ENCODE measurements at places on chromosomes 7 and 10.

GRCh38 chr10:34530778-34531177 is 284.3 kb downstream of the PARD3 start:
- DNase-seq, result no peak

GRCh38 chr10:113300617-113301016 is 252.2 kb upstream of the HABP2 start:
- DNase-seq, result no peak

DNA sequence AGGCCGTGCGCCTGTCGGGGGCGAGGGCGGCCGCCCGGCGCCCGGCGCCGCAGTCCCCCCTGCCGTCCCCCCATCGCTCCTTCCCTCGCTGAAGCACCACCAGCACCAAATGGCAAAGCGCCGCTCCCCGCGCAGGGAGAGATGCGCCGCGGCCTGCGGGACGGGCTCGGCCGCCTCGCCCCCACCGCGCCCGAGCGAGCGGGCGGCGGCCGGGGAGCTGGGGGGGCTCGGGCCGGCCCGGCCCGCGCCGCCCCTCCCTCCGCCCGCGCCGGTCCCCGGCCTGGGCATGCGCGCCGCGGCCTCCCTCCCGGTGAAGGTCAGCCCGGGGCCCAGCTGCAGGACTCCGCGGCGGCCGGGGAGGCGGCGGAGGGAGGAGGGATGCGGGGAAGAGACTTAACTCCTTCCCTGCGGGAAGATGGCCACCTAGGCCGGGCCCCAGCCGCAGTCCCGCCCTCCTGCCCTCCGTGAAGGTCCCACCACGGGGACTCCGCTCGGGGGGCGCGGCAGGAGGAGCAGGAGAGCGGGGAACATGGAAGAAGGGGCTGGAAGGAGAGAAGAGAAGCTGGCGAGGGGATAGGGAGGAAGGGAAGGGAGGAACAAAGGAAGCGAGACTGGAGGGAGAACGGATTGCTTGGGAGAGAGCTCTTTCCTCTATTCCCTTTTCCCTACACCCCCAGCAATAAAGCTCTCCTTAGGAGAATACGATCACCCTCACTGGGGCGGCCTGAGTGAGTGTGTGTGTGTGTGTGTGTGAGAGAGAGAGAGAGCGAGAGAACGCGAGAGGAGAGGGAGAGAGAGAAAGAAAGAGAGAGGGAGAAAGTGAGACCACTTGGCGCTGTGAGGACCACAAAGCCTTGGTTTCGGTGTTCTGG is 3.4 kb upstream of the SMARCD3 start:
- no peak for DNase-seq

DNA sequence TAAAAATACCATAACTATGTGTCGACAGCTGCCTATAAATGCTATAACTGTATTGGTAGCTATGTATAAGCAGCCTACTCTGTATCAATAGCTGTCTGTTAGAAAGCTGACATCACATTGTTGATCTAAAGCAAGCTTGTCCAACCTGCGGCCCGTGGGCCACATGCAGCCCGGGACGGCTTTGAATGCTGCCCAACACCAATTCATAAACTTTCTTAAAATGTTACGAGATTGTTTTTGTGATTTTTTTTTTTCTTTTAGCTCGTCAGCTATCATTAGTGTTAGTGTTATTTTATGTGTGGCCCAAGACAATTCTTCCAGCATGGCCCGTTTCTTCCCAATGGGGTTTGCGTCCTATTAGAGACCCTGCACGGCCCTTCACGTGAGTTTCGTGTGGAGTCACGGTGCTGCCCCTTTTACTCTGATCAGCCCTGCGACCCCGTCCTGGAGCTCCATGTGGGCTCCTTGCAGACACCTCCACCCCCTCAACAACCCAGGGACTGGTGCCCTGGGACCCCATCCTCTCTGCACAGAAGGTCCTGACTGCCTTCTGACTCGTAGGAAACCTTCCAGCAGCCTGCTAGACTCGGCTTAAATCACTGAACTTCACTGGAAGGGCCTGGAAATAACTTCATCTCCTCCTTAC is 4.5 kb upstream of the PRKAR1B start:
- no peak for DNase-seq

- no peak for DNase-seq
These were observed 111.4 kb downstream of the ST7 start for GRCh38 chr7:117064688-117065087.

GRCh38 chr10:49594594-49594993 is 15.5 kb upstream of the SLC18A3 start:
- no peak for DNase-seq

DNA sequence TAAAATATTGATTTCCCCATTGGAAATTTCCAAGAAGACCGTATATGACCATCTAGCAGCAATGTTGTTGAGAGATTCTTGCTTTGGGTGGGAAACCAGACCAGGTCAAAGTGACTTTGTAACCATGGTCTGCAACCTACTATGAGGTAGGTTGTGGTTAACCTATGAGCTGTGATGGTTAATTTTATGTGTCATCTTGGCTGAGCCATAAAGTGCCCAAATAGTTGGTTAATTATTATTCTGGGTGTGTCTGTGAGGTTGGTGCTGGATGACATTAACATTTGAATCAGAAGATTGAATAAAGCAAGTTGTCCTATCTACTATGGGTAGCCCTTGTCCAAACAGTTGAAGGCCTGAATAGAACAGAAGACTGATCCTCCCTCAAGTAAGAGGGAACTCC is 18.3 kb upstream of the RALA start:
- no peak for DNase-seq

DNA sequence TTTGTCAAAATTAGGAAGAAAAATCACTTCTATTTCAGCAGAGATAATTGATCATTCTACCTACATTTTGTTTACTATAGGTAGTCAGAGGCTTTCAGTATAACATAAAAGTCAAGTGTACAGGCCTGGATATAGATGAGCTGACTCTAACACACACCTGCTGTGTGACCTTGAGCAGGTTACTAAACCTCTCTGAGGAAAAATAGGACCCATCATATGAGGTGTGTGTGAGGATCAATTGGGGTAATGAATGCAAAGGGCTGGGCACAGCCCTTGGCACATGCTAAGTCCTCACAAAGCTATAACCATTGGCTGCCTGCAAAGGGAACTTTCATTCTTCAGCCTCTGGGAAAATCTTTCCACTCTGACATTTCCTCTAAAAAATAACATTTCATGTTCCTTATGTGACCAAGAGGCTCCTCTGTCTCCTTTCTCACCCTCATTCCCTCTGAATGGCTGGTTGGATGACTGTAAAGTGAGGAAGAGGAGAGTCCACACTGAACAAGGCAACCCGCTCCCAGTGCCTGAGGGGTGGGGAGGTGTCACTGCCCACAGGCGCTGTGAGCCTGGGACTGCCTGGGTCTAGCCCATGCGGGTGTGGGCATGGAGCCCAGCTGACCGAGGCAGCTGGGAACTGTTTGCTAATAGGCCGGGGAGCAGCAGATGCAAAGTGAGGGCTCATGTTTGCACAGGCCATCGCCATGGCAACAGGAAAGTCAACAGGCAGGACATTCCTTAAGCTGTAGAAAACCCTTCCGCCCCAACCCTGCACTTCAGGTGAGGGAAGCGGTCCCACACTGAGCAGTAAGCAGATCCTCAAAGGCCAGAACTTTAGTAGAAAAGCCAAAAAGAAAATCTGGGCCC is 36.8 kb downstream of the MYOF start:
- no peak for DNase-seq

DNA sequence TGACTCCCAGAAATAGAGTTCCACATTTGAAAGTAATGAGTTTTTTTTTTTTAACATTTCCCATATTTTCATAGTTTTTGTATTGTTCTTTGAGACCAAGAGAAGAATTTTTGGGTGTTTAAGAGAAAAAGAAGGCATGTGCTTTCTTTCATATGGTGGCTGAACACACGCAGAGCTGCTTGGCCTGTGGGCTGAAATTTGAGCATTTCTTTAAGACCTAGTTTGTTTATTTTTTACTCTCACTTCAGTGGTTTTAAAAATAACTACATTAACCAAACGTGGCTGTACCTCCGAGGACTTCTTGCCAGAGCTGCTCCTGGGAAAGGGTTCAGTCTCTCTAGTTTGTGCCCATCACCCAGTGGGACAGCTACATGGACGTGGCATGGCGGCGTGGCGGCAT is 58.3 kb downstream of the INPP5A start:
- no peak for DNase-seq

- DNase-seq, result no peak
These were observed 10.0 kb upstream of the TSPAN33 start for GRCh38 chr7:129134356-129134987.

DNA sequence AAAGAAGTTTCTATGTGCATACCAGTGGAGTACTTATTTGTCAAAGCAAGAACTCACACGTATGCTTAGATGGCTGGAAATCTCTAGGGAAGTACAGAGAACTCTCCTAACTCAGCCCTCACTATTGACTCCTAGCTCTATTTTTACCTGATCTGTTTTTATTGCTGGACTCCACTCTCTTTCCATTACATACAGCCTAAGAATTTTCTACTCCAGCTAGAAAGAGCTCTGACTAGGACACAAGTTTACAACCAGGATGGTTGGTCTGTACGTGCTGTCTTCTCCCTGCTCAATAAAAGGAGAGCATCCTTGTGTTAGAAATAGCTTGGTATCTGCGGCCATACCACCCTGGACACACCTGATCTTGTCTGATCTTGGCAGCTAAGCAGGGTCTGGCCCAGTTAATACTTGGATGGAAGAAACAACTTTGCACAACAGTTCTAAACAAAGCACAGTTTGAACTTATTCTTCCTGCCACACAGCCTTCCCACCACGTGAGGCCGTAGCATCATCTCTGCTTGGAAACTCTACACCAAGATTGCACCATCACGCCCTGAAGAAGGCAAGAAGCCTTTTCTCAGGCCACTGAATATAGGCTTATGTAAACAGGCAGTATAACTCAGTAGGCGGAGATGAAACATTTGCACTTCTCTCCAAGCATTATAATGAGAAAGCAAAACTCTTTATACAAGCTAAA is 50.7 kb downstream of the KCNMA1 start:
- DNase-seq, result no peak

DNA sequence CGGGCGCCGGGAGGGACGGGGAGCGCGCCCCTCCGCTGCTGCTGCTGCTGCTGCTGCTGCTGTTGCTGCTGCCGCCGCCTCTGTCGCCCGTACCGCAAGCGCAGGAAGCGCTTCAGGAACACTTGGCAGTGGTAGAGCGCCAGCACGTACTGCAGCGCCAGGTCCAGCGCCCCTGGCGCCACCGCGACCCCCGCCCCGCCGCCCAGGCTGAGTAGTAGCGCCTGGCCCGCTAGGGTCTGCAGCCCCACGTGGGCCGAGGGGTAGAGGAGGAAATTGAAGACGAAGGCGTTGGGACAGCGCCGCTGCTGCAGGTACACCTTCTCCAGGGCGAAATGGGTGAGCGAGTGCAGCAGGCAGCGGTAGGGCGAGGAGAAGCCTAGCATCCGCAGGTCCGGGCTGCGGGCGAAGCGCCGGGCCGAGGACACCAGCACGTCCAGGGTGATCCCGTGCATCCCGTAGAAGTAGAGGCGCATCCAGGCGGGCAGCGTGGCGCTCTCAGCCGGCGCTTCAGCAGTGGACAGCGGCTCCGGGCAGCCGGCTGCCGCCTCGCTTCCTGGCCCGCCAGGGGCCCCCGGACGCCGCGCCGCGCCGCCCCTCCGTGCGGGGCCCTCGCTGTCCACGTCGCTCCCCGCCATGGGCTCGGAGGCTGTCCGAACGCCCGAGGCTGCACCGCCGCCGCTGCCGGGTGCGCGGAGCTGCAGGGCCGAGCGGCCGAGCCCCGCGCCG is at the start of gene TMEM229A:
TMEM229A (minus strand) TSS at position 699 of the 726 bp plus-strand sequence; CDS start at position 635, 64 bp downstream.
- no peak for DNase-seq
